ENCODE measurements at places on chromosomes 1 and 21.

- DNase-seq = no peak
Measured at GRCh38 chr1:107293901-107294613, 153.2 kb downstream of the NTNG1 start.

DNA sequence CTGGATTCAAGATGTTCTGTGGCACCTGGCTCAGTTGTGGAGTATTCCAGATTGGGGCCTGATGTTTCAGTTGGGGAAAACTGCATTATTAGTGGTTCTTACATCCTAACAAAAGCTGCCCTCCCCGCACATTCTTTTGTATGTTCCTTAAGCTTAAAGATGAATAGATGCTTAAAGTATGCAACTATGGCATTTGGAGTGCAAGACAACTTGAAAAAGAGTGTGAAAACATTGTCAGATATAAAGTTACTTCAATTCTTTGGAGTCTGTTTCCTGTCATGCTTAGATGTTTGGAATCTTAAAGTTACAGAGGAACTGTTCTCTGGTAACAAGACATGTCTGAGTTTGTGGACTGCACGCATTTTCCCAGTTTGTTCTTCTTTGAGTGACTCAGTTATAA lies 7.2 kb downstream of the FPGT start:
- no peak for DNase-seq

GRCh38 chr1:97144527-97144926 lies 422.9 kb downstream of the PTBP2 start:
- peak; percentile 84 for DNase-seq

DNA sequence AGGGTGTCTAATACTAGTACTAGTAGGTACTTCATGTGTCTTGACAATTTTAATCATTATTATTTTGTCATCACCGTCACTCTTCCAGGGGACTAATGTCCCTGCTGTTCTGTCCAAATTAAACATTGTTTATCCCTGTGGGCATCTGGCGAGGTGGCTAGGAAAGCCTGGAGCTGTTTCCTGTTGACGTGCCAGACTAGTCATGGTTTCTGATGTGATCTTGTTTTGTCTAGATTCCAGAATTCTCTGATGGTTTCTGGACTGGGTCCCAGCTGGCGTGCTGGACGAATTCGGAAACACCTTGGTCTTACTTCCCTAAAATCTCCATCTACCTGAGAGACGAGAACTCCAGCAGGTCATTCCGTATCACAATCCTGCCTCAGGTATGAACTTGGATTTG lies 66.1 kb upstream of the FAM3B start:
- no peak for DNase-seq
